ENCODE measurements at places on chromosomes 13 and 19.
A peak's percentile ranks its signal among the peaks of the same experiment; 100 is the strongest.

DNA sequence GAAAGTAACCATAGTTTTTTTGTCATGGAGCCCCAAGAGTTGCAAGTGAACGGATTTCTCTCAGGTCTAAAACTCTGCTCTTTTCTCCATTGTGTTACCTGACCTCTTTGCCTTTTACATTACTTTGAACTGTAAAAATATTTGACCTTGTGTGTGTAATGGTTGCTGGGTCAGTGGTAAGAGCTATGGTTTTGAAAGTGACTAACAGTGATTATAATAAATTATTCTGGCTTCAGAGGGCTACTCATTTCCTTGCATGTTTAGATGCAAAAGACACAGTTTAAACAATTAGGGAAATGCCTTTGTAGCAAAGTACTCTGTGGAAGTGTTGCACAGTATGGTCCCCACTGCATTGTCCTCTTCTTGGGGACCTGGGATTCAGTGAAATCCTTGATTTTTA, 29.3 kb upstream of the PSG8 start:
- DNase-seq, result no peak

DNA sequence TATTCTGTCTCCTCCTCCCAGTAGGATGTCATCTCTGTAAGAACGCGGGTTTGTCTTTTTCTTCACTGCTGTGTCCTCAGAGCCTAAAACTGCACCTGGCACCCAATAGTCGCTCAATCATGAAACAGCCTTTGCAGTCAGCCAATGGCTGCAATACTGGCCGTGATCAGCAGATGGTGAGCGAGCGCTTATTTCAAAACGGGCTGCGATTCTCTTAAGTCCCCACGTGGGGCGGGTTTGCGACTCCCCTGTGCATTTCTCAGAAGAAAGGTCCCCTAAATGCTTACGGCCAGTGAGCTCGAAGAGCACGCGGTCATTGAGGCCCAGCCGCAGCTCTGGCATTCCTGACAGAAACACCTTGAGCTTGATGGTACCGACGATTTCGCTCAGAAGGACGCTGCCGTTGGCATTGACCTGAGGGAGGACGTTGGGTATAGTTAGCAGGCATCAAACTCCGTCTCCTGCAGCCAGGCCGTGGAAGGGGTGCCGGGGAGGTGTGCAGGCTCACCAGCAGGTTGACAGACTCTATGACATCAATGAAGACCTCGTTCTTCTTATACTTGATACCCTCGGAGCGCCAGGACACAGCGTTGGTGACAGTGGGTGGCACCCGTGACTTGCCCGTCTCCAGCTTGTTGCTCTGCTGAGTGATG, 6.0 kb downstream of the AP1M2 start:
- DNase-seq, result peak; percentile 96

DNA sequence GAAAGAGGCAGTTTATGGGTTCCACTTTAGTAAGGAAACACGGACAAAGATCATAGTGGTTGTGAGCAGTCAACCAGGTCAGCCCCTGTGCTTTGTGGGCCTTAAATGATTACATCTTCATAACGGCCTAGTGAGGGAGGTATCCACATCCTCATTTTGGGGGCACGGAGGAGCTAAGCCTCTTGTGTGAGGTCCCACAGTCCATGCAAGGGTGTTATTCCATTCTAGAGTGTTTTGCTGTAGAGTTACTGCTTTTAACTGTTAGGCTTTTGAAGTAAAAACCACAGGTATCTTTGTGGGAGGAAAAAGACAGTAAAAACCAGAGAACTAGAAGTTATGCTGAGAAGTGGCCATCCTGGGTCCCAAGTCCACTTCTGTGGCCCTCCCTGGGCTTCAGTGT, 4.0 kb downstream of the NOP53 start:
- DNase-seq, result no peak

- DNase-seq, result no peak
Measured at GRCh38 chr19:20107301-20107700, 29.5 kb downstream of the ZNF90 start.

DNA sequence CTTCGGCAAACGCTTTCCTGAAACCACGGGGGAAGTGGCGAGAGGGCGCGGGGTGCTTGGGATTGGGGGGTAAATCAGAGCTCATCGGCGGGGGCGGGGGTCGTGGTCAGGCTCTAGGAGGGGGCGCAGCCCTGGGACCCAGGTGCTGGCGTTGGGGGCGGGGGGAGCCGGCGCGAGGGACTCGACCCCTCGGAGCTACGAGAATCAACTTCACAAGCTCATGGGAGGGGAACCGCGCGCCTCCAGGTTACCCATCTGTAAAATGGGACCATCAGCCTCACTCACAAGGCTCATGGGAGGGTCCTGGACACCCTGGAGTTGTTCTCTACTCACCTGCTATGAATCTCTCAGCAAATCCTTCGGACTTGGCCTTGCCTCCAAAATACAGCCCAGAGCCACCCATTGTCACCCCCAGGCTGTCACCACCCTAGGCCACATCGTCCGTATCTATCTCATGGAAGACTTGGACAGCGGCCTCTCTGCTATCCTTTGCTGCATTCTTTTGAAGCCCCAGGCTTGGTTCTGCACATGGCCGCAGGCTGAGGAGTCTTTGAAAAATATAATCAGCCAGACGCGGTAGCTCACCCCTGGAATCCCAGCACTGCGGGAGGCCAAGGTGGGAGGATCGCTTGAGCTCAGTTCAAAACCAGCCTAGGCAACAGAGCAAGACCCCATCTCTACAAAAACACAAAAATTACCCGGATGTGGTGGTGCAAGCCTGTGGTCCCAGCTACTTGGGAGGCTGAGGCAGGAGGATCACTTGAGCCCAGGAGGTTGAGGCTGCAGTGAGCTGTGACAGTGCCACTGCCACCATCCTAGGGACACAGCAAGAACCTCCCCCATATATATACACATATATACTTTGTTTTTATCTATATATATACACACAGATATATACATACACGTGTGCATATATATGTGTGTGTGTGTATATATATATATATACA, 939 bp upstream of the RANBP3 start:
- DNase-seq, result peak; percentile 22

DNA sequence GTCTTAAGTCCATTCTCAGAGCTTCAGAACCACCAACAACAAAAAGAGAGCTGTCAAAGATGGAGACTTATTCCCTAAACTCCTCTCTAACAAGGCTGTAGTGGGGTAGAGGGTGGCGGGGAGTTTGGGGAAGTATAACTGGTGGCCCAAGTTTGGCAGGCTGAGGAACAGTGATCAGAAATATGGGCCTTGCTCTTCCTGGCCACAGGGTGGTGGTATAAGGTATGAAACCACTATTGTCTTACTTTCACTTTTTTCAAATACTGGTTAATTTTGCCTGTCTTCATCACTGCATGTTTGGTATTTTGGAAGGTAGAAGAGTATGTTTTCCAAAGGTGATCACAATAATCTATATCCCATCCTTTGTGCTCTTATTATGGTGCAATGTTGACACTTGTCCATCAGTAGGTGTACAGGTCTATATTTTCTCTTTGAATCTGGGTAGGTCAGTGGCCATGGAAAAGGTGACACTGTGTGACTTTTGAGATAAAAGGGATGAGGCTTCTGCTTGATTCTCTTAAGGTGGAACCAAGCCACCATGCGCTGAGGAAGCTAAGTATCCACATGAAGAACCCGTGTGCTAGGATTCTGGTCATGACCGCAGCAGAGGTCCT, 23.2 kb upstream of the GPC5 start:
- DNase-seq, result no peak

DNA sequence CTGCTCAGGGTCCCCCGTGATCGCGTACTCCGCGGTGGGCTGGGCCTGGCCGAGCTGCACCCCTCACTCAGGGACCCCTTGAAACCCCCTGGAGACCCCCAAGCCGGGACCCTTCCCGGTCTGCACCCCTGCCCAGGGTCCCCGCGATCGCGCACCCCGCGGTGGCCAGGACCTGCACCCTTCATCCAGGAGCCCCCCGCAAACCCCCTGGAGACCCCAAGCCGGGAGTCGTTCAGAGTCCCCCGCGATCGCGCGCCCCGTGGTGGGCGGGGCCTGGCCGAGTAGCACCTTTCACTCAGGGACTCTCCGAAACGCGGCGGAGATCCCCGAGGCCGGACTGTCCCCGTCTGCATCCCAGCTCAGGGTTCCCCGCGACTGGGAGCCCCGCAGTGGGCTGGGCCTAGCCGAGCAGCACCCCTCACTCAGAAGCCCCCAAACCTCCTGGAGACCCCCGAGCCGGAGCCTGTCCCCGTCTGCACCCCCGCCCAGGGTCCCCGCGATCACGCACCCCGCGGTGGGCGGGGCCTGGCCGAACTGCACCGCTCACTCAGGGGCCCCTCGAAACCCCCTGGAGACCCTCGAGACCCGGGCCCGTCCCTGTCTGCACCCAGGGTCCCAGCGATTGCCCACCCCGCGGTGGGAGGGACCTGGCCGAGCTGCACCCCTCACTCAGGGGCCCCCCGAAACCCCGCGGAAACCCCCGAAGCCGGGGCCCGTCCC, 748 bp downstream of the LMNB2 start:
- DNase-seq, result peak; percentile 38

DNA sequence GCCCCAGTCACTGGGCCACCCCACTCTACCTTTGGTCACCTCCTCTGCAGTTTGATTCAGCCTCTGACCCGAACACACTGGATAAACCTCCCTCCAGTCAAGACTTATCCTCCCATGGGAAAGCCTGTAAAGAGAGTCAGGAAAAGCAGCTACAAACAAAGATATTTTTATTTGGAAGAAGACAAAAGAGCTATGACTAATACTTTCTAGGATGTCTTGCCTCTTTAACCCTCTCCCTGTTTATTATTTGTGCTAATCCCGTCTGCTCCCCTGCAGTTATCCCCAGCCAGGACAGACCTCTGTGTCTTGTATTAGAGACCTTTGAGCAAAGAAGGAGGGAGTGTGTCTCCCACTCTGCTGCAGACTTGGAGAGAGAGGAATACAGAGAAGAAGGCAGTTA, 178.3 kb downstream of the EFNB2 start:
- DNase-seq, result no peak

- DNase-seq, result no peak
Measured at GRCh38 chr19:45264781-45265317, 13.8 kb downstream of the MARK4 start.

DNA sequence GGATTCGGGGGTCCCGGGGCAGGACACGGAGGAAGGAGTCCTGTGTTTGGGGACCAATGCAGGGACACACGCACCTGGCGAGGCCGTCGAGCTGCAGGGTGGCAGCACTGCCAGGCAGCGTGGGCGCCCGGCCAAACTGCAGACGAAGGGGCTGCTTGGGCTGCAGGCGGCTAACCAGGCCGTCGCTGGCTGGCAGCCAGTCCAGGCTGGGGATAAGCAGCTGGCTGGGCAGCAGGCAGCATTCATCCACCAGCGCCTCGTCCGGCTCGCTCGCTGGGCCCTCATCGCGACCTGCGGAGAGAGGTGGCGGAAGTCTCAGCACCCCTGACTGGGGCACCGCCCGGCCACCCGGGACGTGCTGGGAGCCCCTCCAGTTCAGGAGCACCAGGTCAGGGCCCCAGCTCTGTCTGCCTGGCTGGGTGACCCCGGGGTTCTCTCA, 11.5 kb downstream of the CFD start:
- DNase-seq, result no peak

GRCh38 chr19:23346696-23347095, 48.6 kb downstream of the ZNF91 start:
- no peak for DNase-seq

GRCh38 chr13:30668312-30668711, 50.6 kb downstream of the USPL1 start:
- no peak for DNase-seq

GRCh38 chr13:47109028-47109427, 212.2 kb upstream of the HTR2A start:
- no peak for DNase-seq

DNA sequence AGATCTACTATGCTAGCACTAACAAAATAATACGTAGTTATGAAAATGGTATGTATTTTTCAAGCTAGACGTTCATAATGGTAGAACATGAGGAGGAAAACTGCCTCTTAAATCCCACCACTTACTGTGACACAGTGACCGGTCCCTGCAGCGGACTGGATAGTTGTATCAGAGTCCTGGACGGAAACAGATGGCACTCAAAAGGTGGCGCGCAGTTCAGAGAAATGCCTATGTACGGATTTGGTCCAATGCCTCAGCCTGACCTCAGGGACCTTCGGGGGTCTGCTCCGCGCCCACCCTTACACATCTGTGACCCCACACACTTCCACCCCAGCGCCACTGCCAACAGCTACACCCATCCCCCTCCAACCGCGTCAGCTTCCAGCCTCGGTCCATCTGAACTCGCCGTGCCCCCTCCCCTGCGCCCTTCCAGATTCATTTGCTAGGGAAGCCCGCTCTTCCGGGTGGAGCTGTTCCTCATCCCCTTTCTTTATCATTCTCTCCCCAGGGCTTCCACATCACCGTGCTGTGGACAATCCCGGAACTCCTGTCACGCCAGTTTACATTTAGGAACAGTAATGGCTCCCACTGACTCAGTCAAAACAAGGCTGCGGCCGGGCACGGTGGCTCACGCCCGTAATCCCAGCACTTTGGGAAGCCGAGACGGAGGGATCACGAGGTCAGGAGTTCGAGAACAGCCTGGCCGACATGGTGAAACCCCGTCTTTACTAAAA, 792 bp upstream of the LENG8 start:
- peak; percentile 50 for DNase-seq

- peak; percentile 95 for DNase-seq
Measured at GRCh38 chr19:36771261-36772231, 1.1 kb downstream of the ZNF850 start.

DNA sequence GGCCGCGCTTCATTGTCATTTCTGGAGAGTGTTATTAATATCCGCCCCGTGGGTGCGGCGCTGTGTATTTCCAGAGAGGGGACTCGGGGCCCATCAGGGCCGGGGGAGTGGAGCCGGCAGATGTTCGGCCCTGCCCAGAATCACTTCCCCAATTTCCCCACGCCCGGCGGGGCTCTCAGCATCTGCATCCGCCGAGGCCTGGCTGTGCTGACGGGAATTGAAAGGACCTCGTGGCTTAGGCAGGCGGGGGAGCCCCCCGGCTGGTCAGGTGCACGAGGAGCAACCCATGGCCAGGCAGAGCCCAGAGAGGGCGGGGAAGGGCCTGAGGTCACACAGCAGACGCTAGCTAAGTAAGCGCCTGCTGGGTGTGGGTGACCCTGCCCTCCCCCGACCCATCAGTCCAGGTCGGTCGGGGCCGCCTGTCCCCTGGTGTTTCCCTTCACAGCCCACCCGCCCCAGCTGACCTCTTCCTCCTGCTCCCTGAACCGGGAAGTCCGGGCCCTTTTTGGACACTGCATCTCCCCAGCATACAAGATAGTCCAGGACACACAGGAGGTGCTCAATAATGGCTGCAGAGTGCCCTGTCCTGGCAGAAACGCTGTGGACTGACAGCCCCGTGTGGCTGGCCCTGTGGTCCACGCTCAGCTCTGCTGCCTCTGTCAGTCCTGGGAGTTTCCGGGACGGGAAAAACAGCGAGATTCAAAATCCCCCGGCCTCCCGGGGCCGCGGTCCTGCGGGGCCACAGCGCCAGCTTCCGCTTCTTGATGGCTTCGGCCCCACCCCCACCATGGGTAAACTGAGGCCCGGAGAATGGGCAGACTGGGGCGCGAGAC, 22.1 kb downstream of the ARID3A start:
- DNase-seq, result no peak
